ENCODE measurements at places on chromosomes 2 and 18. TPM values are rescaled to one million over a fixed set of nuclear protein-coding genes. Genes with fewer than 3 reads are reported as not detected.

Gene BUB1
- total RNA-seq: 107 TPM

Gene PRR30
- total RNA-seq: not detected

Gene TIA1
- 146 TPM for total RNA-seq

Gene FECH
- total RNA-seq: 17.0 TPM

Gene POTEC
- not detected for total RNA-seq

Gene UGT1A6
- not detected for total RNA-seq

Gene TCF23
- not detected for total RNA-seq

Gene PSMA8
- total RNA-seq: 1.7 TPM

Gene RAB27B
- total RNA-seq: 3.4 TPM

Gene MCM6
- 141 TPM for total RNA-seq

Gene SP110
- 129 TPM for total RNA-seq

Gene REG3G
- total RNA-seq: not detected

Gene NFATC1
- total RNA-seq: 39.7 TPM

Gene HOXD10
- total RNA-seq: not detected

Gene TANC1
- total RNA-seq: 0.20 TPM
